ENCODE measurements at places on chromosomes 11 and 22.

DNA sequence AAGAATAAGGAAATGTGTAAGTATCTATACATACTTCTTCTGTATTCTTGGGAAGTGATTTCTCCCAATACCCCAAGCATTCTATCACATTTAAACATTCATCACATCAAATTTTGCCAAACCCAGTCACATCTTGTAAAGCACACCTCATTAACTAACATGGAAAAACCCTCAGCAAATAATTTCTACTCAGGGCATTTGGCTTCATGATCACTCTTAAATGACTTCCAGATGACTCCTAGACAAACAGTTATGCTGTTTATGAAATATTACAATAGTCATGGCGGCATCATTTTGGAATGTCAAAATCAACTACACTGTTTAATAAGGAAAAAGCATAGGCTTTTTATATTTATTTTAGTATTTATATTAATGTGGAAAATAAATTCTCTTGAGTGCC is 47.3 kb upstream of the CCDC34 start:
- DNase-seq = no peak

DNA sequence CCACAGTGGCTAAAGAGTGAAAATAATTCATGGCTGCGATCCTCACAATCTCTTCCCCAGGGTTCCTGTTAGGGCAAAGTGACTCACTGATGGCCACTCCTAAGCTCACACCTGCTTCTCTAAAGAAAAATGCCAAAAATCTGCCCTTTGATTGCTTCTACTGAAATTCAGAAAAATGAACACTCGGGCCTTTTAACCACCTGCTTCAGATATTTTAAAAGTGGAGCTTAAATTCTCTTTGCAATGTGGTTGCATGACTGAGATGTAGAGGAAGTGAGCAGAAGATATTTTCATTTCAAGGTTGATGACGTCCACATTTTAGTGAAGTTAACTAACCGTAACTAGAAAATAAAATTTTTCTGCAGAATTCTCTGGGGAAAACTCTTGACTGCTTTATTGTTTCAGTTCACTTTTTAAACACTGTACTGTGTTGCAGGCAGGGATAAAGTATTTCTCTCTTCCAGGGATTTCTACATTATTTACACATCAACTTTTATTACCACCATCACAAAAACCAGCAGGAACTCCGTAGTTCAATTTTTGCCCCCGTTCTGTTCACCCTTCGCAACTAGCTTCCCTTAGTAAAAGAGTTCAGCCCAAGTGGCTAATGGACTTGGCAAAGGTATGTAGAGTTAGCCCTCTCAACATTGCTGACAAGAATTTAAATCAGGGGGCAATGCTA is 8.5 kb downstream of the RAB30 start:
- no peak for DNase-seq

DNA sequence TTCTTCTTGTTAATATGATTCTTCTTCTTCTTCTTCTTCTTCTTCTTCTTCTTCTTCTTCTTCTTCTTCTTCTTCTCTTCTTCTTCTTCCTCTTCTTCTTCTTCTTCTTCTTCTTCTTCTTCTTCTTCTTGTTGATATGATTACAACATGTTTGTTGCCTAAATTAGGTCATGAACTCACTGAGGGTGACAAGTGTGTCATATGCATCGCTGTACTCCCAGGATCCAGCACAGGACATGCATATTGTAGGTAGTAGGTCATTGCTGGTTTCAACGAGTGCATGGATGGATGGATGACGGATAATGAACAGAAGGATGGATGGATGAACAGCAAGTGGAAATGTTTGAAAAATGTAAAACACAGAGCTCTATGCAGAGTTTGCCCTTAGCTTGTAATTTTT is 14.9 kb upstream of the PVALB start:
- no peak for DNase-seq

DNA sequence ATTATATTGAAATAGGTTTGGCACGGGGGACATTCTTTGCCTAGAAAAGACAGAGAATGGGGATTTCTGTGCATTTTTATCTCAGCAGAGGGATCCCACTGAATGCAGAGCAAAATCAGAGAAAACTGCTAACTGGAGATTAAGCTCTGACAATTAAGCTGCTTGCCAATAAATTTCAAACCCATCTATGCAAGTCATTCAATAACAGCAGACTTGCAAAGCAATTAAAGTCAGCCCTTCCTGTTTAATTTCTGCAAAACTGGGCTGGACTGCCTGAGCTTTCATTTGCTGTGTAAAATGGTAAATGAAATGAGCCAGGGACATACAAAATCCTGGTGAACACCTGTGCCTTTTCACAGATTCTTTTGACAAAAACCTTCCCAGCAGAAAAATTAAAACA is 1273.9 kb upstream of the CNTN5 start:
- peak; percentile 48 for DNase-seq

DNA sequence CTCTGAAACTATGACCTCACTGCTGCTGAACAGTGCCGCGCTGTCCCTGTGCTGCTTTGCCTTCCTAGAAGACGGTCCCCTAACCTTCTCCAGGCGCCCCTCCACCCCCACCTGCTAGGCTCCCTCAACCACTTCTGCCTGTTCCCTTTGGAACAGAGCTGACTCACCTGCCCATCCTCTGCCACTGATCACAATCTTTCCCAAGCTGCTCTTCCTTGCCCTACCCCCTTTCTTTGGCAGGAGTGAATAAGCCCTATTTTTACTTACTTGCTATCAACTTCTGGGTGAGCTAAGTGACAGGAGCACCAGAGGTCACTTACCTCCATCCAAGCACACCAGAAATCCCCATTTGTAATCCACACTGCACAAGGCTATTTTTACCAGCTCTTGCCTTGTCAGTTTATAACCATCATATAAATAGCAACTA is 116.0 kb upstream of the BID start:
- no peak for DNase-seq

DNA sequence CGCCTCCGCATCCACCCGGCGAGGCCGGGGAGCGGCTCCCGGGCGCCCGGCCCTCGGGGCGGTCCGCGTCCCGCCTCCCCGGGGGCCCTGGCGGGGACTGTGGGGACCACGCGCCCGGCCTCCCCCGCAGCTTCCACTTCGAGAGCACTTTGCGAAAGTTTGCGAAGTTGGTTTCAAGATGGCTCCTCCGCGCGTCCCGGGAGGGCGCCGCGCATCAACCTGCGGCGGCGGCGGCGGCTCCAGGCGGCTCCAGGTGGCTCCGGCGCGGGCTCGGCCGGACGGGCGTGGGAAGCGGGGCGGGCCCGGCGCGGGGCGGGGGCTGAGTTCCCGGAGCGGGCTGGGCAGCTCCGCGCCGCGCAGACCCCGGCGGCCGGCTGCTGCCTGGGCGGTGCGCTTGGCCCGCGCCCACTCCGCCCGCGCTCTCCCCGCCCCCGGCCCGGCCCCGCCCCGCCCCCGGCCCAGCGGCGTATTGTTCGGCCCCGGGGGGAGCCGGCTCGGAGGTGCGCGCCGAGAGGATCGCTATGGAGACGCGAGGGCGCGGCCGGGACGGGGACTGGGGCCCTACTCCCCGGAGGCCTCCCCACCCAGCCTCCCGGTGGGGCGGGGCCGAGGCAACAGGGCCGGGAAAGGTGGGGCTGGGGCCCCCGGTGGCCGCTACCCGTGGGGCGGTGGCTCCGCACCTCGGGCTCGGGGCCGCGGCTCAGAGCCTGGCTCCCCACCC is at the start of gene CELSR1:
Gene CELSR1 (minus strand): TSS at position 396 of the 721 bp plus-strand sequence. CDS start 450 bp downstream, outside the sequence.
- DNase-seq = no peak

DNA sequence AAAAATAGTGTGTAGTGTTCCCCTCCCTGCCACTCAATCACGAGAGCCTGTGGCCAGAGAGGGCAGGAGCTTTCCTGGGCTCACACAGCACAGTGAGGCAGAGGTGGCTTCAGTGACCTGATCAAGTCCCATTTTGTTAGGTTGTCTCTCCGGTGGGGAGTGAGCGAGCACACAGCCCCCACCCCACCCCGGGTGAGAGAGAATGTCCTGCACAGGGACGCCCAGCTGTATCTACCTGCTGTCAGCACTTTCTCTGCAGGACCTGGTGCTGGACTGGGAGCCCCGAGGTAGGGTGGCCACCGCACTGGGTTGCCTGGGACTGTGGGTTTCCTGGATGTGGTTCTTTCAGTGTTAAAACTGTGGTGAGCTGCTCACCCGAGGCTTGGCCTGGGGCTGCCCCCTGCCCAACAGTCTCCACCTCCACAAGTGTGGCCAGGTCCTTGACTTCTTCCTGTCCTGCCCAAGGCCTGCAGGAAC is 6.1 kb downstream of the CAPN5 start:
- DNase-seq = no peak

DNA sequence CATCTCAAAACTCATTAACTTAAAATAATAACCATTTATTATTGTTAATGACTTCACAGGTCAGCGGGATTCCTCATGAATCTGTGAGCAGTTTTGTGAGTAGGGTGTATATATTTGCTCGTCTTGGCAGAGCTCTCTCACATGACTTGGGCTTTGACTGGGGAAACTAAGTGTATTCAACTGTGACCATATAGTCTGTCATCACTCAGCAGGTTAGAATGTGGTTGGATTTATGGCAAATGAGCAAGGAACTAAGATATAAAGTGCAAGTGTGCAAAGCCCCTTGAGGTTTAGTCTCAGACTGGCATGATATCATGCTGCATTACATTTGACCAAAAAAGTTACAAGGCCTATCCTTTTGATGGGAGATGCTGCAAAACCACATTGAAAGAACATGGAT is 254.8 kb downstream of the CNTN5 start:
- DNase-seq = no peak

DNA sequence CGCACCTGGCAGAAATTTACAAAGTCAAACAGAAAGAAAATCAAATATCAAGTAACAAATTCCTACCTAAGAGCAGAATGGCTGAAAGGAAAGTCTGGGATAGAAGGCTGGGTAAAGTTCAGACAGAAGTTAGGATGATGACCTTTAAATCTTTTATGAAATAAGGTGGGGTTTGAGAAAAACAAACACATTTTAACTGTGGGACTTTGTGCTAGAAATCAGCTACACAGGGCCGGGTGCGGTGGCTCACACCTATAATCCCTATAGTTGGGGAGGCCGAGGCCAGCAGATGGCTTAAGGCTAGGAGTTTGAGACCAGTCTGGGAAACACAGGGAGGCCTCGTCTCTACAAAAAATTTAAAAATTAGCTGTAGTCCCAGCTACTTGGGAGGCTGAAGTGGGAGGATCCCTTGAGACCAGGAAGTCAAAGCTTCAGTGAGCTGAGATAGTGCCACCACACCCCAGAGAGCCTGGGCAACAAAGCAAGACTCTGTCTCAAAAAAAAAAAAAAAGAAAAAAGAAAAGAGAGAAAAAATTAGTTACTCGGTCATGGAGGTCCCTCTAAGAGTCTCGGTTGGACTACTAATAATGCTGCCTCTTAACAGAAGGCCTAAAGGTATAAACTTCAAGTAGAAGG is 119.7 kb upstream of the BID start:
- no peak for DNase-seq

DNA sequence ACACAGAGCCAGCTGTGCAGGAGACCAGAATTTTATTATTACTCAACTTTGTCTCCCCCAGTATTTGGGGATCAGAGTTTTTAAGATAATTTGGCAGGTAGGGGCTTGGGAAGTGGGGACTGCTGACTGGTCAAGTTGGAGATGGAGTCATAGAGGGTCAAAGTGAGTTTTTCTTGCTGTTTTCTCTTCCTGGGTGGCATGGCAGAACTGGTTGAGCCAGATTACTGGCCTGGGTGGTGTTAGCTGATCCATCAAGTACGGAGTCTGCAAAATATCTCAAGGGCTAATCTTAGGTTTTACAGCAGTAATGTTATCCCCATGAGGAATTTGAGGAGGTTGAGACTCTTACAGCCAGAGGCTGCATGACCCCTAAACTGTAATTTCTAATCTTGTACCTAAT is 153.5 kb downstream of the OR4C45 start:
- DNase-seq = no peak

- DNase-seq = peak; percentile 57
These were observed 817.8 kb upstream of the LUZP2 start for GRCh38 chr11:23679041-23679440.

DNA sequence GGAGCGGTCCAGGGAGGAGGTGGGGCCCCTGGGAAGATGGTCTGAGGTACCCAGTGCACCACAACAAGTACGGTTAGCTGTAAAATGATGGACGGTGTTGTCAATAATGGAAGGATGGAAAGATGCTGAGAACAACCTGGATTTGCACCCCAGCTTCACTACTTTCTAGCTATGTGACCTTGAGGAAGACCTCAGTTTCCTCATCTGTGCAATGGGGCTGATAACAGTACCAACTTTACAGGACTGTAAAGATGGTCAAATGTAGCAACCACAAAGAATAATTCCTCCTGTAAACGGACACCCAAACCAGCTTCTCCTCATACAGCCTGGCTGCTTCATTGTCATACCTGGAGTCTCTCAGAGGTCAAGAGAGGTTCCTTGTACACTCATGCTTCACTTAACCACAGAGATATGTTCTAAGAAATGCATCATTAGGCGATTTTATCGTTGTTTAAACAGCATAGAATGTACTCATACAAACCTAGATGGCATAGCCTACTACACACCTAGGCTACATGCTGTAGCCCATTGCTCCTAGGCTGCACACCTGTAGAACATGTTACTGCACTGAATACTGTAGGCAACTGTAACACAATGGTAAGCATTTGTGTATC is 65.5 kb upstream of the LMO2 start:
- DNase-seq = no peak

- DNase-seq = no peak
These were observed 41.3 kb downstream of the SMCO4 start for GRCh38 chr11:93501856-93502255.

- no peak for DNase-seq
These were observed 33.8 kb downstream of the TECTA start for GRCh38 chr11:121134741-121135312.

GRCh38 chr11:35554491-35555437 is 29.3 kb upstream of the PAMR1 start:
- no peak for DNase-seq

DNA sequence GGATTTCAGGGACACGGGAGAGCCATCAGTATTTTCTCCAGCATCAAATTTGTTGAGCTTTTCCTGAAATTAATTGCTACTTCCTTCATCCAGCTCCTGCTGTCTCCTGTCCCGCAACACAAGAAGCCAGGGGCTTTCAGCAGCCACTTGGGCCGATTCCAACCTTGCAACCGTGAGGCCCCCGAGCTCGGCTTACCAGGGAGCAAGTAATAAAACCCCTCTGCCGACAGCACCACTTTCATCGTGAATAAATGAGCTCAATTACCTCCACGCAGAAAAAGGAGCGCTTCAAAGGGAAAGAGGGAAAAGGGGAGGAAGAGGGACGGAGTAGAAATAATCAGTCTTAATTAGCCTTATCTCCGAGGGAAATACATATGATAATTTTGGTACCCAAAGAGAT is 76.6 kb downstream of the CELSR1 start:
- no peak for DNase-seq

DNA sequence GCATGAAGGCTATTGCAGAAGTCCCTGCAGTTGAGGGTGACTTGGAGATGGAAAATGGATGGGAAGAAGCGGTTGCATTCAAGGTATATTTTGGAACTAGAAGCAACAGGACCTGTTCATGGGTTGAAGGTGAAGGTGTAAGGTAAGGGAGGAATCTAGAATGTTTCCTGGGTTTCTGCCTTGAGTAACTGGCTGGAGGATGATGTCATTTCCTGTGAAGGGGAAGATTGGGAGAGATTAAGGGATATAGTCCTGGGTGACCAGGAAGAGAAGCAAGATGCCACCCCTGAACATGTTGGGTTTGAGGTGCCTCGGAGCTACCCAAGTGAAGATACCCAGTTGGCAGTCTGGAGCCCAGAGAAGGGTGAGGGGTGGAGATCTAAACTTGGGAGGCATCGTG is 12.1 kb upstream of the MOGAT2 start:
- DNase-seq = no peak

All from NCI-H1417 (cell line).